Mammary microvascular endothelial cell (primary cell): ENCODE measurements at places on chromosomes 16 and 17. TPM values are rescaled to one million over a fixed set of nuclear protein-coding genes. Genes with fewer than 3 reads are reported as not detected.

TMIGD1 gene
- not detected in 2 replicates for total RNA-seq

TP53TG3B gene
- total RNA-seq = not detected in 2 replicates

ALOX15B gene
- total RNA-seq = not detected in 2 replicates

VPS35L gene
- 54.4 and 58.5 TPM in 2 replicates for total RNA-seq

CD19 gene
- not detected in 2 replicates for total RNA-seq

CDH15 gene
- total RNA-seq = not detected in 2 replicates

RGS11 gene
- 0.25 and 1.1 TPM in 2 replicates for total RNA-seq
